ENCODE measurements at places on chromosomes 6 and 20.

DNA sequence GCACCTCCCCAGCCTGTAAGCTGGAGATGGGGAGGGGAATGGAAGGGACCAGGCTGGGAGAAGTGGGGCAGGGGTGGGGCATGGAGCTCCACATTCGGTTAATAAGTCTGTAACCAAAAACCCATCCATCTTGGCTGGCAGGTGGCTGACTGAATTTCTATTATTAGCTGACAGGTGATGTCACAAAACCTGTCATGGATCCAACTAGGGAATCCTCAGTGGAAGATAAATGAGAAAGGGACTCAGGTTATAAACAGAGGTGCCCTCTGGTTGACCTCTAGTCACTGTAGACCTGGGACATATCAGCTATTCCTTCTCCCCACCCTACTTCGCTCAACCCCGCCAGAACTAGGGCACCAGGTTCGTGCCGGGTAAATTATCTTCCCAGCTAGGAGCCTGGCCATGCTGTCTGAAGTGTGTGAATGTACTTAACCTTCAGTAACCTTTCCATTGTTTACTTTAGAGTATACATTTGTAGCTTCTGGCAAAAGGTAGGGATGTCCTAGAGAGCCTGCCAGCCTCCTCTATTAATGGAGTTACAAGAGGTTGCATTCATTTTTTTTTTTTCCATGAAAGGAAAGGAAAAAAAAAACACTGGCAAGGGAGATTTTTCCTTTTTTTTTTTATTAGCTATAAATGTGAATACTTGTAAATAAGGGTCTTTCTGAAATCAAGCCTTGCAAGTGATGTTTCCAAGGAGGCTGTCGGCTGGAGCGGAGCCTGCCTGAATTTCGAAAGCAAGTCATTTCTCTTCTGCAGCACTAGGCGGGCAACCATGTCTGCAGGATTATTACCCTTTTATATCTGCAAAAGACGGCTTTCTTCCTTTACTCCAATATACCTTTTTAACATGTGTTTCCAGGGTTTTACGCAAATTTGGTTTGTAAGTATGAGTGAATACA is 135.9 kb downstream of the TMEM242 start:
- no peak for DNase-seq

DNA sequence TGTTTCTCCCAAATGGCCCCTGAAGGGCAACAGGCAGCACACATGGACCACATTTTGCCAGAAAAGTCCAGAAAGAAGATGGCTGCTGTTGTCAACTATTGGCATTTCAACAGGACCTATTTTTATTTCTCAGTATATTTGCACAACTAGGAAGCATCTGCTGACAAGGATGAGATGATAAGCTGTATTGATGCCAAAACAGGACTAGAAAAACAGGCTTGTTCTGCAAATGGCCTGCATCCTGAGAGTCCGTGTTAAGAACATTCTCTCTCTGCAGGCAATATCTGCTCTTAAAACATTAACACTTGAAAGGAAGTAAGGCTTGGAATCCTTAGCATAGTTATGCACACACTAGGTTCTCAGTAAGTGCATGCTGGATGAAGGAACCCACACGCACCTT is 283.7 kb downstream of the ESR1 start:
- no peak for DNase-seq

DNA sequence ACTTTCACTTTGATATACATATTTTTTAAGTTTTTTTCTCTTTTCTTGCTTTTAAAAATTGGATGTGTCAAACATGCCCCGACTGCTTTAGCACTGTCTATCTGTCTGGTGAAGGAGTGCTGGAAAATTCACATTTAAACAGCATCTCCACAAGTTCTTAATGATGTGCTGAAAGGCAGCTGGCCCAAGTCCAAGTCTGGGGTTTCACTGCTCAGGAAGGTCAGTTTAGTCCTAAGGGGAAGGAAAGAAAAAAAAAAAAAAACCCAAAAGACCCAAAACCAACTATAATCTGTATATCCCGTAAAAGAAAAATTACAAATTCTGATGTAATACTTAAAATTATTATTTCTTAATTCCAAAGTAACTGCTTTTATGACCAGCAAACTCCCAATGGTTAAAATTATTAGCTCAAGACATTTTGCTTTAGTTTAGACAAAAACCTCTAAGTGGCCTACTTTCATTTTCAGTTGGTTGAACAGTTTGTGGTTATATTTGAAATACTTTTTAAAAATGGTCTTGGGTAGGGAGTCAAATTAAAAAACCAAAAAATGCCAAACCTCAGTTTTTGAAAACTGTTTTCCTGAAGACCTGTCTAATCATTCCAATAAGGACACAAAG is 79.5 kb upstream of the PREP start:
- DNase-seq: no peak

GRCh38 chr20:21562656-21563055 is 48.8 kb upstream of the NKX2-2 start:
- DNase-seq: no peak

- DNase-seq: no peak
Observed at GRCh38 chr20:36847710-36848040, 28.3 kb upstream of the TLDC2 start.

GRCh38 chr6:56642366-56643261 is at the start of gene DST:
Gene DST, minus strand, starts transcription at chr6:56642889.
- no peak for DNase-seq

DNA sequence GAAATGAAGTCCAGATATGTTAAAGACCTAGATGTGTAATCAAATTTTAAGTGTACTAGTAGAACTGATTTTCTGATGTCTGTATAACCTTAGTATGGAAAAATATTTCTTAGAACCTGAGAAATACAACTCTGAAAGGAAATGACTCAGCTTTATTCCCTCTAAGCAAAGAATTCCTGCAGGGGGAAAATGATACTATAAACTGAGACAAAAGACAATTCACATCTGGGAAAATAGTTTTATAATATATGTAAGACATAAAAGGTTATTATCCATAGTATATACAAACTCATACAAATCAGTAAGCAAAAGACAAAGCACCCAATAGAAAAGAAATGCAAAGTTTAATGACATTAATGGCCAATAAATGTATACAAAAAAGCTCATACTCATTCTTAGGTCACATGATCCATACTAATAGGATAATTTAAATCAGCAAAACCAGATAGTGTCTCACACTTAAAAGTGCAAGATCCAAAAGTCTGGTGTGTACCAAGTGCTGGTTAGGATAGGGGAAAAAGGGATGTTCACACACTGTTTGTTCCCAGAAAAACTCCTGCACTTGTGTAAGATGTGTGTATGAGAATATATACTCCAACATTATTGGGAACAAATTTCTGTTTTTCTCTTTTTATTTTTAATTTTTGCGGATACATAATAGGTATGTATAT is 22.6 kb downstream of the RNF217 start:
- no peak for DNase-seq

DNA sequence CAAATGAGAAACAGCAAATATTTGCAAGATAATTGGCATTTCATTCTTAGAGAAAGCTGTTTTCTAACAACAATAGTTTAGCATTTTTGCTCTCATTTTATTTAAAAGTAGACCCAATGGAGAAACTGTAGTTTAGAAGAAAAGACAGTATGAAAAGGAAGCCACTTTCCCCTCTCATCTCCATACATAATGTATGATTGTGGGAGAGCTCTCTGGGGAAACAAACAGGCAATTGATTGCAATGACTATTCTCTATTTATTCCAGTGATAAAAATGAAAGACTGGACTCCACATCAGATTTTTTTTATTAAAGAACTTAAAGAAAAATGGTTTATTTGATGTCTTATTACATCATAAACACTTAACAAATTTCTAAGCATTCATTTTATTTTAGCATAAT is 116.8 kb upstream of the SASH1 start:
- no peak for DNase-seq

GRCh38 chr6:10465629-10466499 is 51.0 kb upstream of the TFAP2A start:
- no peak for DNase-seq

DNA sequence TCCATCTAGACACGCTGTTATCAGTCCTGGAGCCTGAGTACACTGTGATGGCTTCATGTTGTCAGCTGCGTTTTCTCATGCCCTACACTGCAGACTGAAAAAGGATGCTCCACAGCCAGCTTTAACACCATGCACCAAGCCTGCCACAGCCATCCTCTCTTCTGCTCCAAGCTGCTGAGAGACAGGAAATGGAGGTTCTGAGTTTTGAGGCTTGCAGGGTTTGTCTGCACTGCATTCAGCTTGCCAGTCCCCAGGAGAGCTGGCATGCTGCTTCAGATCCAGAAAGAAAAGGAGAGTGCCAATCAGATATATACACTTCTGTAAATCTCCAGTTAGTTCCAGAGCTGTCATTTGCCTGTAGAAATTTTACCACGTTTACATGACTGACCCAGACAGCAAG is 550.7 kb upstream of the FLRT3 start:
- no peak for DNase-seq

DNA sequence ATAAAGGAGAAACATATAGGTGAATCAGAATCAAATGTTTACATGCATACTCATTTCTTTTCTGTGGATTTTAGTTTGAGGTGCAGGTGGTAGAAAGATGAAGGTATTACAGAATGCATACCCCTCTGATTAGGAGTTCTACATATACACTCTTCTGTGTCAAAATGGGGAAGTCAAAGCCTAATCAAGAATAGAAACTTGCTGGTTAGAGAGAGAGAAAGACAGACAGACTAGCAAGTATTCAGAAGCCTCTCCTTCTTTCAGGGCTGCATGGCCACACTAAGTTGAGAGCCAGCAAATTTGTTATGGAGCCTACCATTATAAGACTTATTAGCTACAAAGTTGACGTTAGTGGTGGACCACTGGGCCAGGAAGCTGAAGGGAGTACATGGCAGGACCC is 358.3 kb upstream of the EYS start:
- DNase-seq: no peak

DNA sequence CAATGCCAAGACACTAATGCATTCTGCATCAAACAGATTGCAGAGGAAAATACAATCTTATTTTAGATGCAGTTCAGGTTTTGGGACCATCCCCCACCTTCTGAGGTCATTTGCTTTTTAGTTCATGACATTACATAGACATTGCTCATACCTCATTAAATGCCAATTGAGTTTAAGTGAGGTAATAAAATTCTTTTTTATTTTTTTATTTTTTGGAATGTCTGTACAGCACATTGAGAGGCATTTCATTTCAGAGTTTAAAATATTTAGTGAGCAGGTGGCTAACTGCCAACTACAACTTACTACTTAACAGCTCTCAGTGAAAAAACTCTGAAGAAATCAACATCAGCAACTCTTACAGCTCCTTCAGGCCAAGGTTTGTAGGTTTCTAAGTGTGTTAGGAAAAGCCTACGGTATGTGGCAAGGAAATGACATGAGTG is 482.2 kb upstream of the RNF217 start:
- DNase-seq: no peak

GRCh38 chr6:160260367-160260766 is 1.7 kb upstream of the SLC22A2 start:
- no peak for DNase-seq

DNA sequence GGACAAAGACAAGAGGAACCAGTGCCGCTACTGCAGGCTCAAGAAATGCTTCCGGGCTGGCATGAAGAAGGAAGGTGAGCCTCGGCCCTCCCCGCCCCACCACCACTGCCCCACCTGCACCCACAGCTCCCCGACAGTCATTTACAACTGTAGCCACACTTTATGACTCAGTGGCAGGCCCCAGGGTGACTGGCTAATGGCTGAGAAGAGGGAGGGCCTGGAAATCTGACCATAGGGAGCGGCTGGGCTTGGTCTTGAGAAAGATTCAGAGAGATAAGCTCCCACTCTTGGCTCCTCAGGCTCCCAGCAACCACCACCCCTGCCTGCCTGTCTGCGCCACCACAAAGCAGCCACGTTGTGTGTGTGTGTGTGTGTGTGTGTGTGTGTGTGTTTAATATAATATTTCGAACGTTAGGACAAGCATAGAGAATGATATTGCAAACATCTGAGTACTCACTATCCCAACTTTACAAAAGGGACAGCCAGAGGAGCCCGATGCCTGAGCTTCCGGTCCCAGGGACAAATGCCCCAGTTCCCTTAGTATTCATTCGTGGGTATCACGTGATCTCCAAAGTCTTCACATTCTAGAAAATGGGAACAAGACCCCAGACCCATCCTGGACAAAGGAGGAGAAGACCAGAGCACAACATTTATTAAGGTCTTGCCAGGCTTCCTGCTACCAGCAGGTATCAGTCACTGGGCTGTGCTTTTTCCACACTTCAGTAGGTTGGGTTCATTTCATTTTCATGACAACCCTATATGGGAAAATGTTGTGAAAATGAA is 52.1 kb downstream of the HNF4A start:
- no peak for DNase-seq

GRCh38 chr20:61055180-61056010 is 196.7 kb upstream of the CDH4 start:
- no peak for DNase-seq

- DNase-seq: no peak
Observed at GRCh38 chr6:157486572-157486971, 105.6 kb downstream of the ZDHHC14 start.

DNA sequence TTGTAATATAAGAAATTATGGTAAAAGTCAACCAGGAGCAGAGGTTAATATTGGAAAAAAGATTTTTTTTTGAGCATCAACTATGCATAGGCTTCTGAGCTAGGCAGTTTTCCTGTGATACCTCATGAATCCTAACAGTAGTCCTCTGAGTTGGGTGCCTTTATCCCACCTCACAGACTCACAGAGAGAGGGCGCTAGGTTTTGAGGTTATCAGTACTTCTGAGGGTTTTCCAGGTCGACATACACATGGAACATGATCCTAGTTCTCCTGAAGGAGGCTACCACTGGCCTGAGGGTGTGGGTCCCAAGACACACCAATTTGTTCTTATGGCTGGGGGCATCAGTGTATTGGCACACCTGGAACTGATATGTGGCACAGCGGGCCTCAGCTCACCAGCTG is 358.8 kb upstream of the JAG1 start:
- no peak for DNase-seq

DNA sequence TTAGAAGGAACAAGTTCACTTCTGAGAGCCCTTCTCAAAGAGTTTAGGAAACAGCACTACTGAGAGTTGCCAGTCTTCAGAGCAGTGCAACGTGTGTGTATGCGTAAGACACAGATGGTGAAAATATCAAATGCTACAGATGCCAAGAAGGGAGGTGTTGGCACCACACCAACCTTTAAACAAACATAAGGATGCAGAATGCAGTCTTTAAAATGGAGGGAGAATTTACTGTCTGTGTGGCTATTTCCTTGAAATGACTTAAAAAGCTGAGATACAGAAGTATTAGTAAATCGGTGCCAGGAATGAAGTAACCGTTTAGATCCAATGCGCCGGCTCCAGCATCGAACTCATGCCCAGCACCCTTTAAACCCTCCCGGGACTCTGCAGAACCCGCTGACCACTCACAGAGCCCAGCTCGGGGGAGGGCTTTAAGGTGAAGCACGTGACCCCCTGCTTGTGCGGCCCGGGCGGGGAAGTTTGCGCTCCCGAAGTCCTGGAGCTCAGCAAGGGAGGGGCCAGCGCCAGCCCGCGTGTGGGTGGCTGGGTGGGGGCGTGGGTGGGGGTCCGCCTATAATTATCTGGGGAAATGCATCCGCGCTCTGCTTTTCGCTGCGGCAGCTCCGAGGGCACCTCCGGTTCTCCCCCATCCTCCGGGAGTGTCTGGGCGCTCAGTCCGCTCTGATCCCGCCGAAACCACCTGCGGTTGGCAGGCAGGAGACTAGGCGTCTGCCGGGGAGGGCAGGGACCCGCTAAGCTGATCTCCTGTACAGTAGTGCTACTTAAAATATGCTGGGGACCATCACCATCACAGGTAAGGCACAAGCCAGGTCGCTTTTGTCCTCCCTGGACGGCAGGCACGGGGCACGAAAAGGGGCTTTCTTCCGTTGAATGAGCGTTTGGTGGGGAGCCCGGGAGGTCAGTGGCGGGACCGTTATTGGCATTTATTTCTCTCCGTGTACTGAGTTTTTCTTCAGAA is 66.0 kb downstream of the ZBTB2 start:
- DNase-seq: peak; percentile 13
